ENCODE measurements at places on chromosomes 2 and 18. TPM values are rescaled to one million over a fixed set of nuclear protein-coding genes. Genes with fewer than 3 reads are reported as not detected.

GRCh38 chr2:85933753-85934594, 45.2 kb upstream of the ST3GAL5 start:
- peaks cover 5% of the 10 kb centered on the region for H3K27me3 ChIP-seq
- DNase-seq, result no peak
- no peaks in the 10 kb centered on the region for H3K36me3 ChIP-seq
- no peak overlapping the region for H3K27ac ChIP-seq
- H3K4me1 ChIP-seq, result peaks cover 23% of the 10 kb centered on the region

DNA sequence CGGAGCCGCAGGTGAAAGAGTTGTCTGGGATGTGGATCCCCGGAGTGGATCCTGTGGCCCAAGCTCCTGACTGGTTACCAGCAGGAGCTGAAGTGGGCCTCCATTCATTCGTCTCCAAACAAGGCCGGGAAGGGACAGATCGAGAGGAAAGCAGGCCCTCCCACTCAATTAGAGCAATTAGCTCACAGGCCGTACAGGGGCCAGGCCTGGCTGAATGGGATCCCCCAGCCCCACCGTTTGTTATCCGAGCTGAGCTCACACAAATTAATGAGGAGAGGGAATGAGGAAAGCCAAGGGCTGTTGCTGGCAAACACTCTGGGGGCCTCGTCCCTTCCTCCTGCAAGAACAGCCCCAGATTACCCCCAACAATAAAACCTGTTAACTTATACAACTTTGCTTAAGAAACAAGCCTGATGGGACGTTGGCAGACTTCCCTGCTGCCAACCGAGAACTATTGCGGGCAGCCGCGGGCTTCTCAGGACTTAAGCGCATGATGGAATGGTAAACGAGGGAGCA, 338.0 kb downstream of the BCL11A start:
- no peaks in the 10 kb centered on the region for H3K36me3 ChIP-seq
- no peak overlapping the region for H3K4me3 ChIP-seq
- no peaks in the 10 kb centered on the region for H3K4me1 ChIP-seq
- H3K27ac ChIP-seq, result no peak overlapping the region
- H3K27me3 ChIP-seq, result no peaks in the 10 kb centered on the region

DNA sequence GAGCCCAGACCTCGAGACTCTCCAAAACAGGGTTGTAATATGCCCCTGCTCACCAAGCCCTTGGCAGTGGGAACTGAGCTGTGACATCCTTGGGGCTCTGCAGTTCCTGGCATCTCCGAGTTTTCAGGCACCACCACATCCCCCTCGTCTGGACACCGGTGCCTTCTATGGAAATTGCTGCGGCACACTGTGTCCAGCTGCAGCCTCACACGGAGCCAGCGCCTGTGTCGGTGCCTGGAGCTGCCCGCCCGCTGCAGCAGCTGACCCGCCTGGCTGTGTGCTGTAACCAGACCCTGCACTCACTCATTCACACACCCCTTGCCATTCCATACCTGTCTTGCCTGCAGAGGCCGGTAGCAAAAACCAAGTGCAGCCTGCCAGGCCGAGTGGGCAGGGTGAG, 11.8 kb downstream of the IWS1 start:
- H3K4me3 ChIP-seq, result no peak overlapping the region
- no peak overlapping the region for H3K27ac ChIP-seq
- no peaks in the 10 kb centered on the region for H3K27me3 ChIP-seq
- no peak for DNase-seq
- peaks cover 31% of the 10 kb centered on the region for H3K36me3 ChIP-seq

DNA sequence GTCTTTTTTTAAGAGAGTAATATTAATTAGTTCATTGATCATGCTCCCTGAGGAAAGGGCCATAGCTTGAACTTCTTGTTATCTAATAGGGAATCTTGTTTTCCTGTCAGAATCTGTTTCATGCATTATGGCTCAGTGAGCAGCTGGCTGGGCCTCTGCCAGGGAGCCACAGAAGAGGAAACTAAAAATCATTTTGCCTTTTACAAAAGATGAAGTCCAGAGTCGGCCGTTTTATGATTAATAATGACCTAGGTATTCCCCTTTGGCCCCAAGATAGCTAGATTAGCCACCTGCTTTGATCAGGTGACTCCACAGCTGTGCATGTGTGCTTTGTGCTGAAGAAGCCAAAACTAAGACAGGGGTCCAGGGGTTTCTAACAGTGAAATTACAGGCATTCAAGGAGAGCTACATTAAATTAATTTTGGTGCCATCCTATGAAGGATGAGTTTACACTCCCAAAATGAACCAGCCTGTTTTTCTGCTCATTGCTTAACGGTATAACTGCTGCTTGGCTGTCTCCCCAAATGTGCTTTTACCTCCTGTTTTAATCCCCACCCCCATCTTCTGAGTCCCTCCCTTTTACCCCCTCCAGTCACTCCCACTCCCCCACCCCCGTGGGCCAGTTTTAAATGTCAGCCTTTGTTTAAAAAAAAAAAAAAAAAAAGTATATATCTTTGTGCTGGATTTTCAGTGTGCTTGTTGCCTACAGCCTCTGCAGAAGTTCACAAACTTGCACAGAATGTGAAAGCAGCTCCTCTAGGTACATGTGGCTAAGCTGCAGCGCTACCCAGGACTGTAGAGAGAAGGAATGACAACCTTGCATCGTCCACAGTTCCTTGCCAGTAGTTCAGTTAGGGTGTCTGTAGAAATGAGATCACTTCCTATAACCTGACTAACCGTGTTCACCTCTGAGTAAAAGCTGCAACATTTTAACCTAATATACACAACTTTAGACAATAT, 93.1 kb downstream of the CABLES1 start:
- peaks cover 41% of the 10 kb centered on the region for H3K36me3 ChIP-seq
- no peak for DNase-seq
- peak overlapping the region; percentile 89 for H3K27ac ChIP-seq
- H3K4me3 ChIP-seq, result peak overlapping the region; percentile 23

- peaks cover 1% of the 10 kb centered on the region for H3K4me1 ChIP-seq
- H3K36me3 ChIP-seq, result no peaks in the 10 kb centered on the region
- peaks cover 11% of the 10 kb centered on the region for H3K27me3 ChIP-seq
These were observed 59.4 kb downstream of the KCNG2 start for GRCh38 chr18:79857082-79857671.

GRCh38 chr2:14759082-14759481, 126.6 kb downstream of the LRATD1 start:
- no peak overlapping the region for H3K4me3 ChIP-seq
- no peak for DNase-seq
- no peaks in the 10 kb centered on the region for H3K27me3 ChIP-seq
- no peaks in the 10 kb centered on the region for H3K4me1 ChIP-seq

DNA sequence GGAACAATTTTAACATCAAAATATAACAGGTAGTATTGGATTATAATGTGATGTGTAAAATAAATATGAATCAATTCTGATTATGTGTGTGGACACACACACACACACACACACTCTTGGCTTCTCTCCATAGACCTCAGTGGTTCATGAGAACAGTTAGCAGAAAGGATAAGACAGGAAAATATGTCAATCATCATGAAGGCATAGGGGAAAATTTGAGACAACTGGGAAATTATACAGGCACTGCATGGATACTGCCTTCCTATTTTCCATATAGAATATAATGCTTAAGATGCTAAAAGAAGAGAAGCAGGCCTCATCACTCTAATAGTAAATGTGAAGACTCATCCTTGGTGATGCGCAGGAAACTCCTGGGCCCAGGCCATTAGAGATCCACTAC, 884.5 kb downstream of the SUCLG1 start:
- no peak overlapping the region for H3K27ac ChIP-seq
- H3K27me3 ChIP-seq, result no peaks in the 10 kb centered on the region
- H3K4me1 ChIP-seq, result no peaks in the 10 kb centered on the region
- no peak for DNase-seq

DNA sequence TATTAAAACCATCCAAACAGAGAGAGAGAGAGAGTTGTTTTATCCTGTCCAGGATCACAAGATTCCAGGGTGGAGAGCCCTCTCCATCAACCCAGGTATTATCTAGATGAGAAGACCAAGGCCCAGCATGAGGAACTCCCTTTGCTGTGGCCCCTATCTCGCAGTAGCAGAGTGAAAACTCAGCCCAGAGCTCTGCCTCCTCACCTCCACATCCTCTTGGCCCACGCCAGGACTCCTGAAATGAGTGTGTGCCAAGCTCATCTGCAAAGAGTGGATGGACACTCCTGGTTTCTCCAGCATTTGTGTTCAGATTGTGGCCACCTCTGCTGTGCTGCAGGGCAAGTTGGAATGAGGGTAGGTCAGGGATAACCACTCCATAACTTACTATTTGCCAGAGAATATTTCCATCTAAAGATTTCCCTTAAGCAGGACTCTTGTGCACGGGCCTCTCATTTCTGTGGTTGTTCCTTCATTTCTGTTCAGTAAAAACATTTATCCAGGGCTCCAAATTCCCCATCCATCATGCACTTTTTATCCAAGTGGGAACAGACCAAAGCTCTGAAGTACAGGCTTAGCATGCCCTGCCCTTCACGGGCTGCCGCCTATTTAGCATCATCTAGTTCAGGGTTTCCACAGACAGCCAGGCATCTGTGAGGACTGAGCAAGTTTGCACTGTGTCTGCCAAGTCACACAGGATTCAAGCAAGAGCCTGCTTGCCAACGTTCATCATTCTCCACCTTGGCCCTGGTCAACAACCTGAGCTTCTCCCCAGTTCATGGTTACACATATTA, 583.2 kb upstream of the ID2 start:
- DNase-seq, result no peak
- no peaks in the 10 kb centered on the region for H3K36me3 ChIP-seq
- no peaks in the 10 kb centered on the region for H3K27me3 ChIP-seq
- no peak overlapping the region for H3K4me3 ChIP-seq
- no peaks in the 10 kb centered on the region for H3K4me1 ChIP-seq

- H3K27ac ChIP-seq, result peak overlapping the region; percentile 77
- no peak for DNase-seq
- no peaks in the 10 kb centered on the region for H3K27me3 ChIP-seq
- no peaks in the 10 kb centered on the region for H3K36me3 ChIP-seq
- H3K4me3 ChIP-seq, result peak overlapping the region; percentile 61
- peaks cover 39% of the 10 kb centered on the region for H3K4me1 ChIP-seq
These were observed 216.8 kb downstream of the CAMKMT start for GRCh38 chr2:44578471-44579093.

DNA sequence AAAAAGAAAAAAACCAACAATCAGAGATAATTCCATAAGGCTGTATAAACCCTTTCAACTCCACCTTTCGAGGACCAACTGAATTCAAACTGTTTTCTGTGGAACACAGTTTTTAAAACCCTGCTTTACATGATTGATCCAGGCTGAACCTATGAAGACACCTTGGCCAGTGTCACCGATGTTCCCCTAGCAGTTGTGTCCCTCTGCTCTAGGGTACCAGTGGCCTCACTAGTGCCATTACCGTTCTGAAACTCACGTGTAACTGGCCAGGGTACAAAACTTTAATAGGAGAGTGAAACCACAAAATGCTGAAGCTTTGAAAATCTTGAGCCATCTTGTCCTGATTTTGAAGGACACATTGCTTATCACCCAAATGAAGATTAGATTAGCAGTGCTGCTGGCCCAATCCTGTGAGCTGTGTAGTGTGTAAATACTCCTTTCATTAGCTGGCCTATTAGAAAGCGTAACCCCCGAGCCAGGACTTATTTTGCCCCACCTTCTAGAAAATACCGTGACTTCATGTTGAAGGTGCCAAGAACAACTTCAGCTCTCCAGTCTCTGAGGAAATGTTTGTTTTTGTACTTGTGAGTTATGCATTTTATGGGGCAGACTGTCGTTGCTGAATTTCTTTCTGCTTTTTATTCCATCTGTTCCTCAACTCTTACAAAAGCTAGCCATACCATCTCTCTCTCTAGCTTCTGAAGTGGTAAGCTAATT, 147.8 kb upstream of the MAP3K20 start:
- H3K27ac ChIP-seq, result no peak overlapping the region
- peaks cover 13% of the 10 kb centered on the region for H3K4me1 ChIP-seq
- H3K27me3 ChIP-seq, result peaks cover 20% of the 10 kb centered on the region

DNA sequence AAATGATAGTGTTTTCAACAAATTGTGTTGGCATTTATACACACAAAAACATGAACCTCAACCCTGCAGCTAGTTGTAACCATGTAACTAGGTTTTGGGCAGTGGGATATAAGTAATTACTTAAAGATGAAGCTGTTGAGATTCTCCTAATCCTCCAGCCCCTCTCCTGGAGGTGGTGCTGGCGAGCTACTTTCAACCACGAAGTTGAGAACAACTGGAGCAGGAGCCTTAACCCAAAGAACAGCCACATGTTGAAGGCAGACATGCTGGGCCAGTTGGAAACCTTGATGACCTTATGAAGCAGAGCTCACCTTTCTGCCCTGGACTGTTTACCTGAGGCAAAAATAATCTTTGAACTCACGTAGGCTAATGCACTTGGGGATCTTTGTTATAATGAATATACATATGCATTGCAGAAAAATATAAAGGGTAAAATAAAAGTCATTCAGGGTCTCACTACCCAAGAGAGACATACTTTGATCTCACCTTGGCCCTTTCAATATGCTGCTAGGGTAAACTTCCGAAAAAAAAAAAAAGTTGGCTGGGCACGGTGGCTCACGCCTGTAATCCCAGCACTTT, 89.6 kb upstream of the NPAS2 start:
- H3K4me3 ChIP-seq, result no peak overlapping the region
- peak; percentile 32 for DNase-seq
- no peaks in the 10 kb centered on the region for H3K27me3 ChIP-seq

DNA sequence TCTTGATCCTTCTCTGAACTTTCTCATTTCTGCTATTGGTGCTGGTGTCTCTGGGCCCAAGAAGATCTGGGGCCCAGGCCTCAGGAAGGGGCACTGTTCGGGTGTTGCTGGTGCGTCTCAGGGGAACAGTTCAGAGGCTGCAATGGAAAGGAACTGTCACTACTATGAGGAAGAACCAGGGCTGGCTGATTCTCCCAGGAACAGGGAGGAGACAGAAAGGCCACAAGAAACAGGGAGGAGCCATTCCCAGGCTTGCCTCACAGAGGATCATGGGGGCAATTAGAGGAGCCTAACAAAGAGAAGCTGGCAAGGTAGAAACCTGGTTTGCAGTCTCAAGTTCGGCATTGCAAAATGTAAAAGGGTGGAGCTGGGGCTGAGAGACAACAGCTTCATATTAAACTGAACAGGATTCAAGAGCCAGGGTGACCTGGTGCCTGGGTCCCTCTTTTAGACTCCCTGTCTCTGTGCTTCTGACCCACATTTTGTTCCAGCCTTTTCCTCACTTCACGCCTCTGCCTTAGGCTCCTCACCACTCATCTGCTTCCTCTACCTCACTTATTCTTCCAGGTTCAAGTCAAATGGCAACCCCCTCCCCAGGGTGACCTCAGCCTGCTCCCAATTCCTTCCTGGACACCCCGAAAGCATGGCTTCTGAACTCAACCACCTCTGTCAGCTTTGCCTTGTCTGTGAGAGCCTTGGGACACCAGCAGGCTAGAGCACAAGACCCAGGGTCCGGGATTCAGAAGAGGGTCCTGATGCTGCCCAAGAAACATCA, 58.4 kb downstream of the GYPC start:
- H3K27me3 ChIP-seq, result no peaks in the 10 kb centered on the region
- no peak overlapping the region for H3K27ac ChIP-seq
- no peak overlapping the region for H3K4me3 ChIP-seq
- DNase-seq, result no peak

- no peak overlapping the region for H3K4me3 ChIP-seq
- H3K27me3 ChIP-seq, result no peaks in the 10 kb centered on the region
- H3K4me1 ChIP-seq, result no peaks in the 10 kb centered on the region
- H3K27ac ChIP-seq, result no peak overlapping the region
These were observed 17.4 kb downstream of the SLC38A11 start for GRCh38 chr2:164937864-164938401.

UGT1A5 gene
- not detected for total RNA-seq

MARCHF4 gene
- not detected for total RNA-seq

HRH4 gene
- not detected for total RNA-seq

ZSWIM2 gene
- total RNA-seq, result not detected

ANTXR1 gene
- total RNA-seq, result 0.91 TPM

CCDC148 gene
- total RNA-seq, result not detected

Data from activated naive CD8-positive, alpha-beta T cell treated with anti-CD3 and anti-CD28 coated beads for 36 hours (primary cell).